ENCODE measurements at places on chromosomes 16 and 17.

GRCh38 chr16:86062271-86062965 lies 163.5 kb downstream of the IRF8 start:
- no peak for DNase-seq

DNA sequence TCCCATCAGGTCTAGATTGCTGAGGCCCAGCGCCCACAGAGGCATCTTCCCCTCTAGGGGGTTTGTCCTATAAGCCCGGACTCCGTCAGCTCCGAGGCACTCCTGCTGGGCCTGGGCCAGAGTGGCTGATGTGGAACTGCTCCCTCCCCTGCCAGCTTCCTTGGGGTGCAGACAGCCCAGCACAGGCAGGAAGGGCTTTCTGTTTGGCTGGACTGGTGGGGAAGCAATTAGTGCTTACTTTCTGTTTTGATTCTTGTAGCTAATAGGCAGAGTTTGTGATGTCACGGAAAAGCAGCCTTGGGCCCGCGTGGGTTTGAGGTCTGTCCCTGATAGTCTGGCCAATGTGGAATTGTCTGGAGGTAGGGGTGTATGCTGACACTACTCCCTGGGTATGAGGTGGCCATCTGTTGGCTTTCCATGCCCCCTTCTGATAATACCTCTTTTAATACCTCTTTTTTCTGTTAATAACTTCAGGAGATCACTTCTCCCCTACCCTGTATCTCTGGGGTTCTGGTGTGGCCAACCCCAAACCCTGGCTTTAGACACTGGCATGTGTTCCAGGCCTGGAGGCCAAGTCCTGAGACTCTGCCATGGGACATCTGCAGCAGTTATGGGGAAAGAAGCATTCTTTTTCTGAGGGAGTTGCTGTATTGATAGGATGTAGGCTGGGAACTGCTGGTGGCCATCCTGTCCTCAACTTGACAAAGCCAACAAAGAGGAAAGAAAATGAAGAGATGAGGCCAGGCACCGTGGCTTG lies 190.9 kb downstream of the RAB11FIP4 start:
- DNase-seq, result no peak

GRCh38 chr17:65131946-65132345 lies 5.2 kb upstream of the RGS9 start:
- DNase-seq, result no peak

- DNase-seq, result no peak
Observed at GRCh38 chr17:10229181-10229580, 30.8 kb upstream of the GAS7 start.

DNA sequence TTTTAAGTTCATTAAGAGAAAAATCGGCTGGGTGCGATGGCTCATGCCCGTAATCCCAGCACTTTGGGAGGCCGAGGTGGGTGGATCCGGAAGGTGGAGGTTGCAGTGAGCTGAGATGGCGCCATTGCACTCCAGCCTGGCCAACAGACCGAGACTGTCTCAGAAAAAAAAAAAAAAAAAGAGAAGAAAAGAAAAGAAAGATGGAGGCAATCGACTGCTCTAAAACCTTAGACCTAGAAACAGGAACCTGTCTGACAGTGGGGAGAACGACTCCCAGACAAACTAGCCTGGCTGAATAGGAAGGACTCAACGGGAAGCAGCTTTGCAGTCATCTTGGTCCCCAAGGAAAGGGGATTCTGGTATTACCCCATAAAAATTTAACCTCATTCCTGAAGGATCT lies 13.7 kb downstream of the MRC2 start:
- DNase-seq, result no peak

- no peak for DNase-seq
Observed at GRCh38 chr17:48236681-48237134, 129.1 kb downstream of the SNX11 start.

DNA sequence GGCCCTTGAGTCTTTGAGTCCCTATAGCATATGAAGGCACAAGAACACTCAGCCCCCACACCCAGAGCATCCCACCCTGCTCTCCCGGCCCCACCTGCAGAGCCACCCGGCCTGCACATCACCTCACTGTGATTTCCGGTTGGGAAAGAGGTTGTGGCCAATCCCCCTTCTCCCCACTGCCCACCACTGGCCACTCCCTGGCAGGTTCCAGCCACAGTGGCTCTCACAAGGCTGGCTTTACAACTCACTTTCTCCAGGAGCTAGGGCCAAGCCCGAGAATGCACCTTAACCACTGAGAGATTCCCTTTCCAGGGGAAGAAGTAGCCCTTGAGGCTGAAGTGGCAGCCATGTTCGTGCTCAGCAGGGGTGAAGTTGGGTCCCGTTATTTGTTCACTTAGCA lies 123.9 kb downstream of the C16orf78 start:
- DNase-seq, result no peak
